ENCODE measurements at places on chromosomes 1 and 21. TPM values are rescaled to one million over a fixed set of nuclear protein-coding genes. Genes with fewer than 3 reads are reported as not detected.

Gene CRP
- total RNA-seq = not detected

Gene POU2F1
- total RNA-seq = 28.8 TPM

Gene ESPN
- total RNA-seq = 1.9 TPM

Gene OR6N1
- total RNA-seq = not detected

Gene HES2
- total RNA-seq = not detected

Gene HTR6
- 0.89 TPM for total RNA-seq

Gene SYT14
- total RNA-seq = 25.1 TPM

Gene SLC25A34
- 0.59 TPM for total RNA-seq

Gene S100A8
- total RNA-seq = 8.3 TPM

Gene INAVA
- 5.7 TPM for total RNA-seq

DNA sequence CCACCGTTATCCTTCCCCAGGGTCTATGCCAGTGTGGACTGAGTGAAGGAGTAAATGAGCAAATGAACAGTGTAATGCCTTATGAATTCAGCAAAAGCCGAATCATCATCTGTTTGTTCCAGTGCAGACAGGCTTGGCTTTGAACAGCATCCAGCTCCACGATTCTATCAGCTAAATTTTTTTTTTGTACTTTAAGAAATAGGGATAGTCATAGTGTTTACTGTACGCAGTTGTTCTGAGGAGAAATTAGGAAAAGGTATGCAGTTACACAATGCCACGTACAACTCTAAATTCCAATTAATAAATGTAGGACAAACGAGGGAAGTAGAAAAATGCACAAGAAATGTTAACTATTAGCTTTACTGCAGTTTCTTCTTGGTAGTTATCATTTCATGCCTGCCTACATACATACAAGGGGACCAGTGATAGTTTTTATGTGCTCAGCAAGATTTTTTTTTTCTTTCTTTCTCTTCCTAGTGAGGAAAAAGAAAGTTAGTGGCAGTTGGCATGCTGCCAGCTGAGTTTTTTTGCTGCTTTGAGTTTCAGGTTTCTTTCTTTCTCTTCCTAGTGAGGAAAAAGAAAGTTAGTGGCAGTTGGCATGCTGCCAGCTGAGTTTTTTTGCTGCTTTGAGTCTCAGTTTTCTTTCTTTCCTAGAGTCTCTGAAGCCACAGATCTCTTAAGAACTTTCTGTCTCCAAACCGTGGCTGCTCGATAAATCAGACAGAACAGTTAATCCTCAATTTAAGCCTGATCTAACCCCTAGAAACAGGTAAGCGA is at the start of gene IFI44L:
Gene IFI44L, plus strand, starts transcription at position 646 of the 777 bp plus-strand sequence. CDS start 7,468 bp downstream, outside the sequence.
- peak within 1 kb of the TSS; percentile 84 for H3K27ac ChIP-seq
- H3K36me3 ChIP-seq = no peaks in the 10 kb centered on the region
- H3K4me3 ChIP-seq = peak within 1 kb of the TSS; percentile 39
- no peaks in the 10 kb centered on the region for H3K27me3 ChIP-seq
- peaks cover 9% of the 10 kb centered on the region for H3K4me1 ChIP-seq

DNA sequence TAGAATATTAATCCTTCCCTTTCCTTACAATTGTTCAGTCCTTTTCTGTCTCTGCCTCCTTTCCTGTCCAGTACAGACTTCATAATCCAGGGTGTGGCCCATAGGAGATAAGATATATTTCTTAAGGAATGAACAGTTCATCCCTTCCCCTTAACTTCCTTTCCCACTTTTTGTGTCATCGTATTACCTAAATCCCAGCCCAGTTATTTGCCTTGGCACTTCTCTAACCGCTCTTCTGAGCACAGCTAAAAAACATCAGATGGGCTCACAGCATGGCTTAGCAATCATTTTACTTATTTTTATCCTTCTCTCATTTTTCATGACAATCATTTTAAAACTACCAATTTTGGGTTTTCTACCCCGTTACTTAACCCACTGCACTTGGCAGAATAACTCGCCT is 39.6 kb downstream of the F3 start:
- H3K36me3 ChIP-seq = no peaks in the 10 kb centered on the region
- H3K4me1 ChIP-seq = no peaks in the 10 kb centered on the region
- no peak overlapping the region for H3K4me3 ChIP-seq
- DNase-seq = no peak
- no peak overlapping the region for H3K27ac ChIP-seq

DNA sequence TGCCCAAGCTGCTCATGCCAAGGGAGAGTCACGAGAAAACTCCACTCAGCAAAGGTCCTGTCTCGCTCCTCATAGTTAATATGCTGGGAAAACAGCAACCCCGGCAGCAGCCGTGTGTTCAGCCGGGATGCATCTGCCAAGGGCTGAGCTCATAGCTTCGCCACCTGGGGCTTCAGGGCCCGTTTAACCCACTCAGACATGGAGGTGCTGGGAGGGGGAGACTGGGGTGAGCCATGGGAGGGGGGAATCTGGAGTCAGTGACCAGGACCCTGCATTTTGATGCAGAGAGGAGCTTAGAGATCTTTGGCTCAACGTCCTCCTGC is 283.4 kb downstream of the PTPRU start:
- H3K36me3 ChIP-seq = no peaks in the 10 kb centered on the region
- H3K4me3 ChIP-seq = no peak overlapping the region
- peak; percentile 69 for DNase-seq
- peak overlapping the region; percentile 73 for H3K27ac ChIP-seq
- H3K27me3 ChIP-seq = peaks cover 11% of the 10 kb centered on the region

DNA sequence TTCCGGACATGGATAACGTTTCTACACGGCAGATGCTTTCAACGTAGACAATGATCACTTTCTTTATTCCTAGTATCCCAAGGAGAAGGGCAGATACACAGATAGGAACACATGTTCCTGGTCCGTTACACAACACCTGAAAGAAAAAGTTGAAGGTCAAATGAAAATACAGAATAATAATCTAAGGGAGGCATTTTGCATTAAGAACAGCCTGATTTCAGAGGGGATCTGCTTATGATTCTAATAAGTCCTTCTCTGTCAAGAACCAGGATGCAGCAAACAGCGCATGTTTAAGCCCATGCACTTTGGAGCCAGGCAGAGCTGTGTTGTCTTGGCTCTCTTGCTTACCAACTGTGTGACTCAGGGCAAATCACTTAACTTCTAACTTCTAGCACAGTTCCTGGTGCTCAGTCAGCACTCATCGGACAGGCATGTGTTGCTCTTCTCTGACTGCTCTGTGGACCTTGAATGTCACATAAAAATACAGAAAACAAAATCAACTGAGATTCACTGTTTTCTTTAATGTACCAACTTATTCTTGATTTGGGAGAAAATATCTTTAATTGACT is 56.3 kb upstream of the CNN3 start:
- DNase-seq = no peak
- H3K4me1 ChIP-seq = no peaks in the 10 kb centered on the region
- no peak overlapping the region for H3K4me3 ChIP-seq
- H3K27ac ChIP-seq = no peak overlapping the region
- no peaks in the 10 kb centered on the region for H3K27me3 ChIP-seq
- no peaks in the 10 kb centered on the region for H3K36me3 ChIP-seq

- no peak overlapping the region for H3K27ac ChIP-seq
- peaks cover 12% of the 10 kb centered on the region for H3K27me3 ChIP-seq
- H3K4me3 ChIP-seq = no peak overlapping the region
- no peak for DNase-seq
- peaks cover 3% of the 10 kb centered on the region for H3K36me3 ChIP-seq
- H3K4me1 ChIP-seq = peaks cover 16% of the 10 kb centered on the region
Observed at GRCh38 chr1:85585799-85586198, 5.2 kb downstream of the CCN1 start.

DNA sequence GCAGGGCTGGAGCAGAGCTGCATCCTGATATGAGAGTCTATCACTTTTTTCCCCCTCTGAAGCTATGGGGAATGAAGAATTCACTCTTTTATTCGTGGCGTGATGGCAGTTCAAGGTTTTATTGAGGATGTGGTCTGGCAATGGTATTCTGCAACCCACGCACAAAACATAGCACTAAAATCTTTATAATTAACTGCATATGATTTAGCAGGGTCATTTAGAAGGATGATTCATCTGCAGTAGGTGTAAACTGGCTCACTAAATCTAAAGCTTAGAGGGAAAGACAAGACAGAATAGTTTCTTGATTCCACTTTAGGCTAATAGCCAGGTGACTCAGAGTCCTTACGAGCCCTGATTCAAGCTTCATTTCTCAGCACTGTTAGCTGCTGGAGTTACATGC is 25.0 kb upstream of the CHRM3 start:
- no peak overlapping the region for H3K4me3 ChIP-seq
- H3K27ac ChIP-seq = no peak overlapping the region
- H3K4me1 ChIP-seq = no peaks in the 10 kb centered on the region
- H3K27me3 ChIP-seq = no peaks in the 10 kb centered on the region
- DNase-seq = no peak

DNA sequence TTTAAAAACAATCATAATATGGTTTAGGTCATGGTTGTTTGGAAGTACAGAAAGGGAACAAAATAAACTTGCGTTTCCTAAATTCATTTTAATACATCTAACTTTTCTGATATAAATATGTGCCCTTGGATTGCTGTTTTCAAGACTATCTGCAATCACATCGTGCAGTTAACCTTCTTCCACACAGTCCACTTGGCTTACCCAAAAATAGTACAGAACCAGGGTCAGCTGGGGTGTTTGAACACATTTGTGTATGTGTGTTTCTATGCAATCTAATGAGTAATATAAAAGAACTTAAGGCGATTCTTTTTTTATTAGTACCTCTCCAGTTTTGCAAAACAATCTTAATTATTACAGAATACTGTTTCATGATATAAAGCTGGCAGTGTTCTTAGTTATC is 19.9 kb downstream of the SAMSN1 start:
- H3K4me3 ChIP-seq = no peak overlapping the region
- DNase-seq = no peak
- no peaks in the 10 kb centered on the region for H3K36me3 ChIP-seq
- H3K4me1 ChIP-seq = no peaks in the 10 kb centered on the region
- H3K27me3 ChIP-seq = no peaks in the 10 kb centered on the region

- H3K27me3 ChIP-seq = peaks cover under 1% of the 10 kb centered on the region
- no peak overlapping the region for H3K4me3 ChIP-seq
- H3K4me1 ChIP-seq = peaks cover 11% of the 10 kb centered on the region
- no peak for DNase-seq
- H3K27ac ChIP-seq = no peak overlapping the region
Observed at GRCh38 chr1:228500143-228500734, 13.1 kb downstream of the RNF187 start.

DNA sequence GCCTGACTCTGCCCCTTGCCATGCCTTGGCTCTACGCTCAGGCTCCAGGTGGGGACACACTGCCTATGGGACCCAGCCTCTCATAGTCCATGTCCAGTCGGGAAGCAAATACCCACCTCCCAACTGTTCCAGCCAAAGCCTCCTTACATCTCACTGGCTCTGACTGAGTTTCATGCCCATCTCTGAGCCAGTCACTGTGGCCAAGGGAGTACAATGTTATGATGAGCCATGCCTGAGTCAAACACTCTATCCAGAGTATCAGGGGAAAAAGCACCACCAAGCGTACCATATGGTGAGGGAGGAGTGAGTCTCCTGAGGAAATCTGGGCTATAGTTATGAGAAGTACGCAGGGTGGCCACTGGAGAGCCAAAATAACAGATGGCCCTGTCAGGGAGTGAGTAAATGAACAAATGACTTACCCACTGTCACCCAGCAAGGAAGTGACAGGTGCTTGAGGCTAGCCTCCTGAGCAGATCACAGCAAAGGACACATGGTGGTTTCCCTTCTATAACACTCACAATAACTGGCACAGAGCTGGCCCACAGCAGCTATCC is 236.6 kb upstream of the GJB5 start:
- H3K27ac ChIP-seq = no peak overlapping the region
- no peak for DNase-seq
- no peak overlapping the region for H3K4me3 ChIP-seq
- no peaks in the 10 kb centered on the region for H3K36me3 ChIP-seq
- no peaks in the 10 kb centered on the region for H3K4me1 ChIP-seq

GRCh38 chr1:32871364-32872191 is 866 bp upstream of the FNDC5 start:
- peaks cover 24% of the 10 kb centered on the region for H3K36me3 ChIP-seq
- peak overlapping the region; percentile 57 for H3K27ac ChIP-seq
- no peaks in the 10 kb centered on the region for H3K27me3 ChIP-seq
- peaks cover 43% of the 10 kb centered on the region for H3K4me1 ChIP-seq

DNA sequence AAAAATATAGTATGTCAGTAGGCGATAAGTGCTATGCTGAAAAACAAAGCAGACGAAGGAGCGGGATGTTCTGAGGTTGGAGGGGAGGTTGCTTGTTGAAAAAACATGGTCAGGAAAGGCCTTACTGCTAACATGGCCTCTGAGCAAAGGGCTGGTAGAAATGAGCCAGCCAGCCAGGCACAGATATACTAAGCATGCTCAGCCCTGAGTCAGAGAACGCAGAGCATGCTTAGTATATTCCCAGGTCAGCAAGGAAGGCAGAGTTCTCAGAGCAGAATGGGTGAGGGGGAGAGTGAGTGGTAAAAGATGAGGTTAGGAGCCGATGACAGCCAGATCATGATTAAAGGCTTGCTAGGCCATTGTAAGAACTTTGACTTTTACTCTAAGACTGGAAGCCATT is 36.7 kb downstream of the ZBTB40 start:
- no peak overlapping the region for H3K4me3 ChIP-seq
- no peaks in the 10 kb centered on the region for H3K36me3 ChIP-seq
- no peaks in the 10 kb centered on the region for H3K27me3 ChIP-seq

DNA sequence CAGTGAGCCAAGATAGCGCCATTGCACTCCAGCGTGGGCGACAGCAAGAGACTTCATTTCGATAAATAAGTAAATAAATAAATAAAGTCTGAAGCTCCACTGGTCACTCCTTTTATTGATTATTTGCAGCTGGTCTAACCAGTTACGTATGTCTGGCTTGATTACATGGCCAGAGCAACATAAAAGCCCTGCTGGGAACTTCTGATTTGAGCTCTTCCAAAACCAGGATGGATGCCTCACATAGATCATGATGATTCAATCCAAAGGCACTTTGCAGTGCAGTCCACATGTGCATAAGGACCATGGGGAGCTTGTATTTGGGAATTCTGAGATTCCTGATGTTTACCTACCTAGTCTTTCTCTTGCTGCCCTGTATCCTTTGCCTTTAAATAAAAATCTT is 24.0 kb downstream of the NSUN4 start:
- no peaks in the 10 kb centered on the region for H3K27me3 ChIP-seq
- DNase-seq = no peak
- H3K27ac ChIP-seq = no peak overlapping the region

- no peaks in the 10 kb centered on the region for H3K36me3 ChIP-seq
- no peaks in the 10 kb centered on the region for H3K27me3 ChIP-seq
- H3K27ac ChIP-seq = no peak overlapping the region
- H3K4me1 ChIP-seq = no peaks in the 10 kb centered on the region
- no peak for DNase-seq
Observed at GRCh38 chr1:77424236-77424635, 142.4 kb downstream of the AK5 start.

- no peak for DNase-seq
- no peak overlapping the region for H3K4me3 ChIP-seq
- no peaks in the 10 kb centered on the region for H3K36me3 ChIP-seq
- no peaks in the 10 kb centered on the region for H3K4me1 ChIP-seq
Observed at GRCh38 chr1:172708452-172708851, 49.5 kb downstream of the FASLG start.

GRCh38 chr1:3858231-3858981 is 1.1 kb downstream of the DFFB start:
- H3K4me1 ChIP-seq = peaks cover 38% of the 10 kb centered on the region
- no peak overlapping the region for H3K27ac ChIP-seq
- DNase-seq = no peak

Measured in spinal cord (tissue), 10 donors.